Fibroblast of skin of right biceps (primary cell): ENCODE measurements at places on chromosomes 1 and 21.

GRCh38 chr1:151593730-151594129 lies 18.1 kb upstream of the SNX27 start:
- no peak for DNase-seq

GRCh38 chr1:110211496-110212168 lies 1.5 kb downstream of the KCNC4 start:
- no peak for DNase-seq

DNA sequence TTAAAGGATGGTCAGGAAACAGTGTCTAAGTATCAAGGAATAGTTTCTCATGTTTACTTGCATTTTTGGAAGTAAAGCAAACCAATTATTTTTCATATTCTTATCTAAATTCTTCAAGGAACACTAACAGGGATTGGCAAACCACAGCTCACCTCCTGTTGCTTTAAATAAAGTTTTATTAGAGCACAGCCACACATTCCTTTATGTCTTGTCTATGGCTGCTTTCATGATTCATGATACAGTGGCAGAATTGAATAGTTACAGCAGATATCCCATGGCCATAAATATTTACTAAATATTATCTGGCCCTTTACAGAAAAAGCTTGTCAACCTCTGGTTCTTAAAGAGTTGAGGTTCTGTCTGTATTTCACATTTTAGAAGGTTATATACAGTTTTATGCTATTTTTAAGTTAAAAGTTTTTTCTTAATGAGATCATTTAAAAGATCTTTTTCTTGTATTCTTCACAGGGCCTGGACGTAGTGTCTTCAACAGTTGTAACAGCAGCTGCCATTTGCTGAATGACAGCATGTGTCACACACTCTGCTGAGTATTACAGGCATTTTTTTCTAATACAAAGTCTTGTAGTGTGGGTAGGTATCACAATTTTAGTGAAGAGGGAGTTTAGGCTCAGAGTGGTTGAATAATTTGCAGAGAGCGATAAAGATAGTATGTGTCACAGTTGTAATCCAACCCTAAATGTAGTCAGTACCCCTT lies 2.6 kb downstream of the ZNF691 start:
- peak; percentile 4 for DNase-seq

DNA sequence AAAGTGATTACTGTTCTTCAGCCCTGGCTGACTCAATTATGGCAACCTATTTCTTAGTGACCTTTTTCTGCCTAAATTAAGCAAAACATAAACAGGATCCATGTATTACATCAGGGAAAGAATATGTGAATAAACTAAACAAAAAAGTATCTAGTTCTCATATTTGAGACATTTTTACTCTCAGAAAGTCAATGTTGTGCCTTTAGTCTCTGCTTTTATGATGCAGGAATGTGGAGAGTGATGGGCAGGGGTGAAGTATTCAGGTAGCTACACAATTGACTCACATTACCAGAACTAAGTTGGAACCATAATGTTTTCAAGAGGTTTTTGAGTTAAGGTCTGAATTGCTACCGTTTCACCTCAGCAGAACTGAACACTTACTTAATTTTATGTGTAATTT lies 462.7 kb upstream of the CXADR start:
- DNase-seq, result no peak

GRCh38 chr1:23984417-23985186 lies 4.5 kb upstream of the SRSF10 start:
- DNase-seq, result peak; percentile 90

DNA sequence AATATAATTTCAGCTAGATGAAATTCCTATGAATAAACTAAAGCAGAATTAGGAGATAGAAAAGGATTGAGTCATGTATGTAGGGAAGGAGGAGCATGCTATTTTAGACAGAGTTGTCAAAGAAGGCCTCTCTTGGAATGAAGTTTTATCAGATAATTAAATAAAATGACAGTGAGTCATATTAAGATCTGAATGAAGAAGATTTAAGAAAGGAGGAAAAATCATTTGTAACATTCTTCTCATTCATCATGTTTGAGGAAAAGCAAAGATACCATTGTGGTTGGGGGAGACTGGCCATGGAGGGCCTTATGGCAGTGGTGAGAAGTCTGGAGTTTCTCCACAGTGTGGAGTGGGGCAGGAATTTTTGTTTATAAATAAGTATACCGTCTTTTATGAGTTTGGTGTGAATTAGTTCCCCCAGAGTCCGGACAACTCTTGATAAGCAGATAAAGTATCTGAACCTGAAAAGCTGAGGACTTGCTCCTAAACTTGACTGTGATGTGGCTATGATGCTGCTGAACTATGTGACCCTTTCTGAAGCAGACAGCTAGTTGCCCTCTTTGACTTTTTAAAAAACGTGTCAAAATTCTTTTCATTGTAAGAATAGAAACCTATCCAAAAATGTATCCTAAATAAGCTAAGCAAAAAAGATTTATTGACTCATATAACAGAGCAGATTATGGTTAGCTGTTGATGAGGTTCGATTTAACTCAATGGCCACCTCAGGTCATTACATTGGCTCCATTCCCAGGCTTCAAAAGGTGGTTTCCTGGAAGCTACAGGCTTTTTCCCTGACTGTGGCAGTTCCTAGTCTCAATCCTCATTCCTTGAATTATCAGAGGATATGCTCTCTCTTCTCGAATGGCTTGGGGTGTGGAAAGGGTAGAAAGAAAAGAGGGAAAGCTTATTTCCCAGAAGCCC lies 90.8 kb downstream of the LHX9 start:
- DNase-seq, result peak; percentile 82
